ENCODE measurements at places on chromosomes 6 and 20. TPM values are rescaled to one million over a fixed set of nuclear protein-coding genes. Genes with fewer than 3 reads are reported as not detected.
A peak's percentile ranks its signal among the peaks of the same experiment; 100 is the strongest.

DNA sequence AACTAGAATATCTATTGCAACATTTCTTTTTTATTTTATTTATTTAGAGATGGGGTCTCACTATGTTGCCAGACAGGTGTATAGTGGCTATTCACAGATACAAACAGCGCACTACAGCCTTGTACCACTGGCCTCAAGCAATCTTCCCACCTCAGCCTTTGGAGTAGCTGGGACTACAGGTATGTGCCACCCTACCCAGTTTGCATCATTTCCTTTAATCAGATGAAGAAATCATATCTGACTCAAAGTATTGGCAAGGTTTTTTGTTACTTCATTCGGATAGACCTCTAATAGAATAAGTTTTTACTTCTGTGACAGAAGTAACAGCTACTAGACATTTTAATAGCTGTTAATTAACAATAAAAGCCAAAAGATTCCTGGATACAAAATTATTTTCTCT is 153.9 kb downstream of the CDK19 start:
- no peak for DNase-seq
- no peaks in the 10 kb centered on the region for H3K27me3 ChIP-seq
- no peak overlapping the region for H3K27ac ChIP-seq
- peaks cover 5% of the 10 kb centered on the region for H3K36me3 ChIP-seq
- H3K4me1 ChIP-seq, result no peaks in the 10 kb centered on the region
- H3K4me3 ChIP-seq, result no peak overlapping the region

MYBL2 gene
- 190 TPM for total RNA-seq

TCF21 gene
- not detected for total RNA-seq

DYNLT2 gene
- total RNA-seq, result 1.5 TPM

PHACTR1 gene
- total RNA-seq, result 9.9 TPM

LST1 gene
- not detected for total RNA-seq

GRCh38 chr20:13492001-13492481 is 146.7 kb downstream of the TASP1 start:
- peak; percentile 65 for DNase-seq
- no peaks in the 10 kb centered on the region for H3K36me3 ChIP-seq
- no peak overlapping the region for H3K4me3 ChIP-seq
- H3K27ac ChIP-seq, result peak overlapping the region; percentile 82
- H3K4me1 ChIP-seq, result peaks cover 4% of the 10 kb centered on the region

DNA sequence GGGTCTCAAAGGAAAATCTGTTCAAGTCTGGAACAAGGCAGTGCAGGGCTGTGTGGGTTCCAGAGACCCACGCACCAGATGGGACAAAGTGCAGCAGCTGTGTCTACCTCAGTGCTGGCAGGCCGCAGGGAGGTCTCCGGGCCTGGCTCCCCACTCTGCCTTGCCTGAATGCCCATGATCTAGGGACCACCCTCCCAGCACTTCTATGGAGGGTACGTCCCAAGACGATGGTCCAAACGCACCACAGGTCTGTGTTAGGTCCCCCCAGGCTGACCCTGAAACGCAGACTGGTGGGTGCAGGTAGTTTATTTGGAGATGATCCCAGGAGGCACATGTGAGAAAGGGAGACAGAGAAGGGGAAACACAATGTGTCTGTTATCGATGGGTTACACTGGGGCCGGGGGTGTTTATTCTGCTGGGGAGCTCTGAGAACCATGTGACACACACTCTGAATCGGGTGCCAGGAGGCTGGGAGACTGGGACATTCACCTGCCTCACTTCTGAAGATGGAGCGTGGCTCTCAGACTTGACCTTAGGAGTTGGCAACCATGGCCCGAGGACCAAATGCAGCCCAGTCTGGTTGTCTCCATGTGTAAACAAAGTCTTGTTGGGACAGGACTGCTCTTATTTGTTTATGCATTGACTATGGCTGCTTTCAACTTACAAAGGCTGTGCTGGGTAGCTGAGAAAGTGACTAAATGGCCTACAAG is 21.7 kb downstream of the CST9L start:
- H3K27ac ChIP-seq, result no peak overlapping the region
- H3K36me3 ChIP-seq, result no peaks in the 10 kb centered on the region
- H3K4me1 ChIP-seq, result no peaks in the 10 kb centered on the region
- H3K4me3 ChIP-seq, result no peak overlapping the region
- DNase-seq, result peak; percentile 13

SLC22A3 gene
- total RNA-seq, result 3.1 TPM

DNA sequence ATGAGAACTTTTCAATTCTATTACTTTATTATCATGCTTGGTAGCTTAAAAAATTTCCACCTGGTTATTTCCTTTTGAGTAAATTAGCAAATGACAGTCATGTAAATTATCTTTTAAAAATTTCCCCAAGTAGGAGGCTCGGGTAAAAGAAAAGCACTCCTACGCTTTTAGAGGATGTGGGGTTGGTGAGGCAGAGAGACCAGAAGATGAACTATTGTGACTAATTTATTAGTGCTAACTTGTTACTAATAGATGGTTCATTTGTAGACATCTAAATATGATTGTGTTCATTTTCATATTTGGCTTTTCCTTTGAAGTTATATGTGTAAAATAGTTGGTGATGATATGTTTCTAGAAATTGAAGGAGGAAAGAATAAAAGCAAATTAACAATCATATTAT is 27.0 kb downstream of the ZNF292 start:
- H3K27me3 ChIP-seq, result no peaks in the 10 kb centered on the region
- no peak overlapping the region for H3K27ac ChIP-seq
- H3K4me3 ChIP-seq, result no peak overlapping the region
- H3K36me3 ChIP-seq, result peaks cover 54% of the 10 kb centered on the region

DNA sequence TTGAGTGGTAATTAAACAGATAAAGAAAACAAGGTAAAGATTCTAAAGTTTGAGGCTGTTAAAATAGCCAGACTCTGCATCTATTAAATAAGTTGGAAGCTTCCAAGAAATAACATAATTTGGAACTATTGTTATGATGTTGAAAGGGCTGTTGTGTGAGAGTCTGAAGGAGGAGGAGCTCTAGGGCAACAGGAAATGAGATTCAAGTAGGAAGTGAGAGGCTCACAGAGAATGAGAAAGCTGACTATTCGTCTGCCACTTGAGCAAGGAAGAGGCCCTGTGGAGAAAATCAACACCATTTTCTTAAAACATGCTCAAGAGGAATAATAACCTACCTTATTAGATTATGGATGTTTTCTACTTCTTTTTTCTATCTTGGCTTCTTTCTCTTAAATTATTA is 185.2 kb downstream of the SLC24A3 start:
- H3K4me3 ChIP-seq, result no peak overlapping the region
- no peak overlapping the region for H3K27ac ChIP-seq
- H3K36me3 ChIP-seq, result no peaks in the 10 kb centered on the region
- no peaks in the 10 kb centered on the region for H3K4me1 ChIP-seq

HLA-F gene
- total RNA-seq, result 0.48 TPM

GRCh38 chr6:12165722-12166280 is 124.4 kb upstream of the EDN1 start:
- DNase-seq, result no peak
- peaks cover 35% of the 10 kb centered on the region for H3K36me3 ChIP-seq
- no peaks in the 10 kb centered on the region for H3K4me1 ChIP-seq
- H3K27ac ChIP-seq, result no peak overlapping the region

GRCh38 chr20:49595811-49596561 is 28.0 kb upstream of the PTGIS start:
- no peak overlapping the region for H3K27ac ChIP-seq
- no peak overlapping the region for H3K4me3 ChIP-seq
- no peaks in the 10 kb centered on the region for H3K27me3 ChIP-seq
- DNase-seq, result no peak
- no peaks in the 10 kb centered on the region for H3K4me1 ChIP-seq
- no peaks in the 10 kb centered on the region for H3K36me3 ChIP-seq

LY86 gene
- not detected for total RNA-seq

- DNase-seq, result peak; percentile 92
- no peaks in the 10 kb centered on the region for H3K36me3 ChIP-seq
- no peaks in the 10 kb centered on the region for H3K4me1 ChIP-seq
- H3K4me3 ChIP-seq, result no peak overlapping the region
These were observed 95.6 kb downstream of the LAMP5 start for GRCh38 chr20:9609887-9610502.

C20orf141 gene
- not detected for total RNA-seq

DNA sequence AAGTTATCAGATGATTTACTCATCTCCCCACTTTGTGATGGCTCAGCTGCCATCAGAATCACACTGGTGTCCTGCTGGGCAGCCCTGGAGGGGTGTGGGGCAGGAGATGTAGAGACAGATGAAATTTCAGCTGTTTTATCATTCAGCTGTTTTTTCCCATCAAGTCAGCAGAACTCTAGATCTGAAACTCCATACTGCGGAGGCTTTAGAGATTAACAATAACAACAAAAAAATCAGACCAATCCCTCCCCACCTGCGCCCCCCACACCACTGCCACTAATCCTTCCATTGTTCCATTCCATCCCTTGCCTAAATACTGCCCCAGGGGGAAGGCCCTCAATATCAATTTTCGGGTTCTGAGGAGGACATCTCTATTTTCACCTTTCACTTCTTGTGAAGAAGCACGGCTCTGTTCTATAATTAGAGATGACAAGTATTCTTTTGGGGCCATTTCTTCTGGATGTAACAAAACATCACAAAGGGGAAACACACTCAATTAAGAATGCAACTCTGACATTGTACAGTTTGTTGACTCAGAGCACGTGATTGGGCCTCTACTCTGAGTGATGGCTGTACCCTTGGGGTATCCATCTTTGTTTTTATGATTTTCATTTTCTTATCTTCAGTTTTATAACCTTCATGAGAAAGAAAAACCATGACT is 396.3 kb downstream of the ZFAND3 start:
- no peak overlapping the region for H3K4me3 ChIP-seq
- no peaks in the 10 kb centered on the region for H3K4me1 ChIP-seq
- no peaks in the 10 kb centered on the region for H3K27me3 ChIP-seq
- H3K36me3 ChIP-seq, result no peaks in the 10 kb centered on the region
- H3K27ac ChIP-seq, result no peak overlapping the region
- no peak for DNase-seq
